ENCODE measurements at places on chromosomes 12 and 14. TPM values are rescaled to one million over a fixed set of nuclear protein-coding genes. Genes with fewer than 3 reads are reported as not detected.

The NRXN3 gene
- total RNA-seq, result 106 TPM

The SELPLG gene
- 1.6 TPM for total RNA-seq

The VWF gene
- total RNA-seq, result 17.5 TPM

The SYT10 gene
- 1.3 TPM for total RNA-seq

The STYK1 gene
- 4.7 TPM for total RNA-seq

The TOMM20L gene
- total RNA-seq, result not detected
